ENCODE measurements at places on chromosomes 6 and 20.

DNA sequence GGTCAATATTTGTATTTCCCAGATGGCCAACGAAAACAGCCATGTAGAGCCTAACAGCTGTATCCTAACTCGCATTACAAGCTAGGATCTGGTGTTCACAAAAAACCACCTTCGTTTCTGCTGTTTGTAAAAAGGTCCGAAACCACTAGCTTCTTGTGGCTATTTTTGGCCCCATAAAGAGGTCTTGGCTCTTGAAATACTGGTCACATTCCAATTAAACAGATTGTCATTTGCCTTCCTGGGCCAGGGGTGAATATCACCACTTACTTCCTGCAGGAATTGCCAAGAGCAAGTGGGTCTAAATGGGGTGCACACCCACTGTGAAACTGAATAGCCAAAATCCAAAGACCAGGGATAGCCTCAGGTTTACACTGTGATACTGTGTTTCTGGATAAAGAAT is 48.2 kb downstream of the TSHZ2 start:
- DNase-seq = no peak

DNA sequence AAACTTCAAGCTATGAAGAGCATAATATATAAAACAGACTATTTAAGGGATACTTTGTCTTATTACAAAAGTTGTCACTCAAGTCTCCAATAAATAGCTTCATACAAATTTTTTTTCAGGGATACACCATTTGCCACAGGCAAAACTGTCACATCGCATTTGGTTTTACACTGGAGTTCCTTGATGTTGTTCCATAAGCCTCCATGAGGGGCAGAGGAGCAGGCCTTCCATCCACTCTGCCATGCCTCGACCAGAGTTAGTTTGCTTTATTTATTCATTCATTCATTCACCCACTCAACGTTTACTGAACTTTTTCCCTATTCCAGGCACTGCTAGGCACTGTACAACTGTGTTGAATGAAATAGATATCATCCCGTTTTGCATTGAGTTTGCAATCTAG is 246.6 kb downstream of the PHF3 start:
- DNase-seq = no peak

DNA sequence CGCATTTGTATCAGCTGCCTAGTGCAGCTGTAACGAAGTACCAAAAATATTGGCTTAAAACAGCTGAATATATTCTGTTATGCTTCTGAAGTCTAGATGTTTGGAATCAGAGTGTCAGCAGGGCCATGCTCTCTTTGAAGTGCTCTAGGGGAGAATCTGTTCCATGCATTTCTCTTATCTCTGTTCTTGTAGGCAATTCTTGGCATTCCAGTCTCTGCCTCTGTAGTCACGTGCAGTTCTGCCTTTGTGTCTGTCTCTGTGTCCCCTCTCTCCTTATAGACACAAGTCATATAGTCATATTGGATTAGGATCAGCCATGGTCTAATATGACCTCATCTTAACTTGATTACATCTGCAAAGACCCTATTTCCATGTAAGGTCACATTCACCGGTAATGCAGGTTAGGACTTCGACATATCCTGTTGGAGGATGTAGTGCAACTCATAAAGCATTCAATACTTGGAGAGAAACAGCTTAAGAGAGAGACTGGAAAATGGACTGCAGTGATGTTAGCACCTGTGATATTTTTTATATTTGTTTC is 18.6 kb downstream of the FAM83B start:
- no peak for DNase-seq

- no peak for DNase-seq
Measured at GRCh38 chr6:29414588-29414987, at the start of gene OR12D1. TSS of gene OR12D1 (plus strand) at chr6:29414928.

DNA sequence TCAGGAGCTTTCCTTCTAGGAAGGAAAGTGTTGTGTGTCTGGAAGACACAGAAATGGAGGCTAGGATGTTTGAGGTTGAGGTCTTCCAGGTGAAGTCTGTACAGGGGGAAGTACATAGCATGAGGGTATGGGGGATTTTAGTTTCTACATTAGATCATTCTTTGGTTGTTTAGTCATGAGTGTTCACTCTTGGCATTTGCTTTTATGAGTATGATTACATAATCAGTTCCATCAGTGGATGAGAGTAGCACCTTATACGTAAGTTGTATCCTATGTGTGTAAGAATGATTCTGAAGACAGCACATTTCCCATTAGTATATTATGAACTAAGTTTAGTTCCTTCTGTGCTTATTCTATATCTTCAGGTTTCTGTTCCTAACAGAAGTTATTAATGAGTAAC is 1.9 kb downstream of the CDYL start:
- DNase-seq = no peak

GRCh38 chr20:59455402-59456341 is 148.7 kb upstream of the PHACTR3 start:
- DNase-seq = no peak

DNA sequence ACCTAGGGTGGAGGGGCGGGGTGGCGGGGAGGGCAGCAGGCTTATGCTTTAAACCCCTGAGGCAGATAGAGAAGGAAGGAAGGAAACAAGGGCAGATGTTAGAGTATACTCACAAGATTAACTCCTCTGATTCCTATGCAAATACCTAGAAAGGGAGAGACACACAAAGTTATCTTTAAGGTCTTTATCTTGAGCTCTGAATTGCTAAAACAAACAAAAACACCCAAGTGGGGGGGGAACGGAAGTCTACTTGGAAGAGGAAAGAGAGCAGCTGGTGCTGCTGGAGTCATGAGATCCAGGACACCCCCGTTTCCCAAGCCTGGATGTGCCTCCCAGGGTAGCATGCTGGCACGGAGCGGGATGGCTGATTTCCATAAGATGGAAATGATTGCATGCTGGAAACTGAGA is 43.4 kb downstream of the PLAGL1 start:
- DNase-seq = peak; percentile 56

GRCh38 chr20:46108435-46108841 is 9.7 kb upstream of the CD40 start:
- DNase-seq = no peak

DNA sequence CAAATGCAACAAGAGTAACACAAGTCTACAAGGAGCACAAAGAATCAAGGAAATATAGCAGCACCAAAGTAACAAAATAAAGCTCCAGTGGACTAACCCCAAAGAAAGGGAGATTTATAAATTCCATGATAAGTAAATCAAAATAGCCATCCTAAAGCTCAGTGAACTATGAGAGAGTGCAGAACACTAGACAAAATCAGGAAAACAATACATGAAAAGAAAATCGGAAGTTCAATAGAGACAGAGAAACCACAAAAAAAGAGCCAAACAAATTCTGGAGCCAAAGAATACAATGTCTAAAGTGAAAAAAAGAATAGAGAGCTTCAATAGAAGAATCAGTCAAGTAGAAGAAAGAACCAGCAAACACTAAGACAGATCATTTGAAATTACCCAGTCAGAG is 247.3 kb upstream of the TENT5A start:
- DNase-seq = no peak

DNA sequence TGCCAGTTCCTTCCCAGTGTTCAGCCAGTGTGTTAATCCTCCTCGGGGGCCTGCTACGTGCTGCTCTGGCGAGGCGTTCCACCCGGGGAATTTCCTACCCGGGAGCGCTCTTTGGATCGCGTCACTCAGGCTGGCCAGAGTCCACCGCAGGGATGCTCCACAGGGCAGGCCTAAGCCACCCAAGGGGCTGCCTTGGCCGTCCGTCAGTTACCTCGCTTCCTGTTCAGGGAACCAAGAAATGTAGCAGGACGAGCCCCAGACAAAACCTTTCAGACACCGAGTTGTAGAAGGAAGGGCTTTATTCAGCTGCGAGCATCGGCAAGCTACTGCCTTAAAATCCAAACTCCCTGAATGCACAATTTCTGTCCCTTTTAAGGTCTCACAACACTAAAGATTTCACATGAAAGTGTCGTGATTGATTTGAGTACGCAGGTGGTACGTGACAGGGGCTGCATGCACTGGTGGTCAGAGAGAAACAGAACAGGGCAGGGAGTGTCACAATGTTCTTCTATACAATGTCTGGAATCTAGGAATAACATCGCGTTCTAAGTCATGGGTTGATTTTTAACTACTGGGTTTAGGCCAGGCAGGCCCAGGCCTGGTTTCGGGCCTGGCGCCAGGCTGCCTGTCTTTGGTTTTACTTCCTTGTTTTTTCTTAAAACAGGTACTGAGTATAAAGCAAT is 15.7 kb upstream of the POU5F1 start:
- DNase-seq = no peak

DNA sequence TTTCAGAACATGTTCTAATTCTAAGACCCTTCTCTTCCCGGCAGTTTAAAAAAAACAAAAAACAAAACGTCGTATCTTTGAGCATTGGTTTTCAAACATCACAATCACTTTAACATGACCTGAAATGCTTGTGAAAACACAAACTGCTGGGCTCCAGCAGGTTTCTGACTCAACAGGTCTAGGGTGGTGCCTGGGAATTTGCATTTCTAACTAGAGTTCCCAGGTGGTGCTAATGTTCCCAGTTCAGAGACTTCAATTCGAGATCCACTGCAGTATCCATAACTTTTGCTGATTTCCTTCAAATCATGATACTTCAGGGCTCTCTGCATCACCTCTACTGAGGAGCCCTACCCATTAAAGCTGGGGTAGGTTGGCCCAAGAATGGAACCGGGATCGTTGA is 850 bp upstream of the SMPDL3A start:
- DNase-seq = no peak

DNA sequence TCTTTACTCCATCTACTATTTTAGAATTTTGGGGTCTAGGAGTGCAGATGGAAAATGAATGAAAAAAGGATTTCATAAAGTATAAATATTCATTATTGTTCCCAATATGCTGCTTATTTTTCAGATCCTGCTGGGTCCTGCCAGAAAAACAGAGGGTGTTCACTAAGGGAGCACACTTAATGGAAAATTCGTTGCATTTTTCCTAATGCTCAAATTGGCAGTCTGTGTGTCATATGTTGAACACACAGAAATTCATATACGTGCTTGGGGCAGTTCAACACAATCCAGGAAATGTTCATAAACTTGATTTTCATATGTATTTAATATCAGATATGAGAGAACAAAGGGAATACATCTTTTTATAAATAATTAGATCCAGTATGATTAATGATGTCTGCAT is 1019.4 kb downstream of the EPHA7 start:
- DNase-seq = no peak

GRCh38 chr6:22656706-22657351 is 87.5 kb downstream of the HDGFL1 start:
- no peak for DNase-seq

- DNase-seq = no peak
Measured at GRCh38 chr6:4404415-4404814, 269.0 kb upstream of the ECI2 start.

DNA sequence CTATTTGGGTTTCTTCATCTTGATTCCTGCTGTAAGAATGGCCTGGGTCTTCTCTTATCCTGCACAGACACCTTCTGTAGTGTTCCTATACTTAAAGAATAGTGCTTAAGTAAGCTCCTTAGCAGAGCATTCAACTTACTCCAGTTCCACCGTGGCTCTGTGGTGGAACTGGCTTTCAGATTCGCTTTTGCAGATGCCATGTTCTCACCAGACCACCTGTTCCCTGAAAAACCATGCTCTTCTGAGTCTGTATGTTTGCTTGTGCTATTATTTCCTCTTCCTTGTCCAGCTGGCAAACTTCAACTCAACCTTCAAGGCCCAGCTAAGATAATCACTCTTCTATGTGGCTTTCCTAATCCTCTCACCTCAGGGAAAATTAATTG is 4.9 kb downstream of the ELMO2 start:
- DNase-seq = no peak

DNA sequence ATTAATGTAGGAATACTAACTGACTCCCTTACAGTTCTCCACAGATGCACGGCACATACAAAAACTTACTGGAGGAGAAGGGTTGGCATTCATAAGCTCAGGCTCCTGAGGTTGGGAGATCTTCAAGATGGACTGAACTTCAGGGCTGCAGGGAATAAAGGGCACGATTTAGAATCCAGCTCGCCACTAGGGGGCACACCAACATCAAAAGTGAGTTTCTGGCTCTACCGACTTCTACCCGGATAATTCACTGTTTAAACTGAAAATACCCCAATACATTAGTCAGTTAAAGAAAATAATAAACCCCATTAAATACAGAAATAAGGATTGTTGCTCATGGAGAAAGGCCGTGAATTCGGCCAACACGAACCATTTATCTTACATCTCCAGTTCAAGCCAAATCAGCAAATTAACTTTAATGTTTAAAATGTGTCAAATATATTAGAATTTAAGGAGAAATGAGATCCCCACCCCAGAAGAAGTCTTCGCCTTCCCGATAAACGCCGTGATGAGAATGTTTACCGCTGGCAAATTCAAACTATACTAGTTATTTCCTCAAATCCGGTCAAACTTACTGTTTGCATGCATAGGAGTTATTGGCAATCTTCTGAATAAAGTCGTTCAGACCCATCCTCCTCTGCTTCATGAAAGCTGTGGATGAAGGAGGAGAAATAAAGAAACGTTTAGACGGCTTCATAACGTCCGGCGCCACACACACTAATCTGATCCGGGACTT is 121.7 kb upstream of the SLC2A12 start:
- DNase-seq = peak; percentile 3

DNA sequence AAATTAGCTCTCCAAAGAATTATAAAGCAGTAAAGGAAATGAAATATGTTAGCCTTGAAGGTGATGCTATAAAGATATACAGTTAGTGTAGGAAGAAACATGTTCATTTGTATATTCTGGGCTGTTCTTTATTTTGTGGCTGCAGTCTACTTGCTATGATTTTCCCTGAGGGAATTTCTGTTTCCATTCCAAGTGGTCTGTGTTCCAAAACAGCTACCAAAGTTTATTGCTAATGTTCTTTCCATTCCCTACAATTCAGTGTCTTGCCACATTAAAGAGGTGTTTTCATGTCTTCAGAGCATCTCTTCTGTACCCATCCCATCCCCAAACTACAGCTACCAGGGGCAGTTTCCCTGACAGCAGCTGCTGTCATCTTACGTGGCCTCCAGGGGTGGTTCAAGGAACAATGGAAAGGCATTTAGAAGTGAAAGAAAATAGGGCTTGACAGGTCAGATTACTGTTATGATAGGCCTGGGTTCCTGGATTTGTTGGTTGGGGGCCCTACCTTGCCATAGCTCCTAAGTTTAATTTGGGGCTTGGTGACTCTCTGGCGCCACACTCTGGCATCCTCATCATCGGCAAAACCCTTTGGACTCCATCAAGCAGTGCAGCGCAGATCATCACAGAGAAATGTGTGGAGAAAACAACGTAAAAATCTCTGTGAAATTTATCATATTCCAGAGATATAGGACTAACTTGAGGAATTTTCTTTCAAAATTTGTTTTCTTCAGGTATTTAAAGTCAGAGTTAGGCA is 33.8 kb upstream of the AIG1 start:
- DNase-seq = no peak

All from GF-D8 (cell line).